ENCODE measurements at places on chromosomes 11 and 22. TPM values are rescaled to one million over a fixed set of nuclear protein-coding genes. Genes with fewer than 3 reads are reported as not detected.

Gene MUC2
- not detected for total RNA-seq

- DNase-seq = no peak
Observed at GRCh38 chr22:35797411-35797810, 79.7 kb downstream of the APOL5 start.

Gene MICAL2
- total RNA-seq = 127 TPM

DNA sequence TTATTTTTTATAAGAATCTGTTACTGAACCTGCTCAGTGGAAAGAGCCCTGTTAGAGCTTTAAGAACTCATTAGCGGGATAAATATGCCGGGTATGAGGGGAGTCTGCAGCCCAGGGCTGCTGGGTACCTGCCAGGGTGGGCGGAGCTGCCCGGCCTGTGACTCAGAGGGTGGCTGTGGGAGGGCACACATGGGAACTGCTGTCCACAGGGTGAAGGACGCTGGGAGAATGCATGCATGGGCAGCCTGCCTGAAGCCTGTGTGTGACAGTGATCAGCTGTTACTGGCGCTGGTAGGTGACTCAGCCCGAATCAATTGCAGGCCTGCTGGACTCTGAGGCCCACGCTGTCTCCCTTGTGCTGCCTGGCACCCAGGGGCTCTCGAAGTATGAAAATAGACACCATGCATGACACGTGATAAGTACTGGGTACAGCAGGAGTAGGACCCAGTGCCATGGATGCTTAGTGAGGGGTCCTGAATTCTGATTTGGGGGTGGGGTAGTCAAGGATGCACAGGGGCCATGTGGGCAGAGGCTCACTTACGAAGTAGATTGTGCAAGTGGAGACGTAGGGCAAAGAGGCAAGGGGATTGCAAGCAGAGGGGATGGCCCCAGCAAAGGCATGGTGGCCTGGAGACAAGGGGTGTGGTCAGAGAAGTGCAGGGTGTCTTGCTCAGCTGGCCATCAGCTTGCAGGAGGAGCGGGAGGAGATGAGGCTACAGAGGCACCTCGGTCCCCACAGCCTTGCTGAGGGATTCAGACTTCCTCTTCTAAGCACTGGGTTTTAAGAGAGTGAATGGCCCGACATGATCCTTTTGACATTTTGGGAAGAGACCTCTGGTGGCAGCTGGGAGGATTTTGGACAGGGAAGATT is 36.5 kb downstream of the GRIK4 start:
- DNase-seq = peak; percentile 70

GRCh38 chr11:41665441-41666360 is 206.2 kb upstream of the LRRC4C start:
- no peak for DNase-seq

DNA sequence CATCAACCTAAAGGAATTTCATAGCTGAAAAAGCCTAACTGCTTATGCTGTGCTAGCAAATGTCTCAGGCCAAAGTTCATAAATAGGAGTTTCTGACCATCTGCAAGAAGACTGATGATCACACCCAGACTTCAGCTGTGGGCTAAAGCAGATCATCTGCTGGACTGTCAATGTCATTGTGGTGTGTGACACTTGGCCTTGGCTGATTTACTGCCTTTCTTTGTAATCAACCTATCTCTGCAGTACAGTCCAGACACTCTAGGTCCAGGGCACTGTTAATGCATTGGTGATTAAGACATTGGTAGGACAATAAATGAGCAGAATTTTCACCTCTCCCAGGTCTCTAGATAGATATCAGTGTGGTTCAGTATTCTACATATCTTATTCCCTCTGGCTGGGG is 40.3 kb upstream of the SMCO4 start:
- no peak for DNase-seq

DNA sequence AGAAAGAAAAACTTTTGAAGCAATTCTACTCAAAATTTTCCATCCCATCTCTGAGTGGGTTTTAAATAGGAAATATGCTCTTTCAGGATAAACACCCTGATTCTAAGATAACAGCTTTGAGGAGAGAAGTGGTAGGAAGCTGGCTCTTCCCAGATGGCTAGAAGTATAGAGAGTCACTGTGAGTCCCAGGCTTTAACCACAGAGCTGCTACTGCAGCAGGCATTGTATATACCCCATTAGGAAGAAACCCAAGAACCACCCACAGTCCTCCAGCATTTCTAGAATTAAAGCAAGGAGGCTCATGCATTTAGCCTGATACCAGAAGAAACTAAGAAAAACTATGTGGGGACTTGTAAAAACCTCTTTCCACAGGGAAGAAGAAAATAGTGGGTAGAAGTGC is 1405.6 kb upstream of the TENM4 start:
- DNase-seq = no peak

GRCh38 chr11:12675951-12676711 is 1.9 kb downstream of the TEAD1 start:
- DNase-seq = no peak

GRCh38 chr22:31938296-31938695 is 6.0 kb upstream of the YWHAH start:
- DNase-seq = no peak

- DNase-seq = no peak
Observed at GRCh38 chr11:94310191-94310875, 6.0 kb downstream of the IZUMO1R start.
